ENCODE measurements at places on chromosomes 16 and 17. TPM values are rescaled to one million over a fixed set of nuclear protein-coding genes. Genes with fewer than 3 reads are reported as not detected.

NPIPA5 gene
- polyA plus RNA-seq = 9.5 TPM

GNG13 gene
- polyA plus RNA-seq = 2,470 TPM

DNAH17 gene
- polyA plus RNA-seq = not detected

NPIPB9 gene
- 1.6 TPM for polyA plus RNA-seq

TTYH2 gene
- not detected for polyA plus RNA-seq

HOXB3 gene
- polyA plus RNA-seq = not detected

KRTAP4-16 gene
- not detected for polyA plus RNA-seq

SPATA22 gene
- polyA plus RNA-seq = not detected

C17orf78 gene
- not detected for polyA plus RNA-seq

CMTM2 gene
- not detected for polyA plus RNA-seq

ATXN1L gene
- 8.8 TPM for polyA plus RNA-seq

KRT40 gene
- polyA plus RNA-seq = not detected

CFAP97D1 gene
- not detected for polyA plus RNA-seq

CMTM4 gene
- polyA plus RNA-seq = 6.6 TPM

HBA2 gene
- polyA plus RNA-seq = 48.0 TPM

LGALS9B gene
- not detected for polyA plus RNA-seq
